SK-N-DZ (cell line): ENCODE measurements at places on chromosomes 5 and 9.

DNA sequence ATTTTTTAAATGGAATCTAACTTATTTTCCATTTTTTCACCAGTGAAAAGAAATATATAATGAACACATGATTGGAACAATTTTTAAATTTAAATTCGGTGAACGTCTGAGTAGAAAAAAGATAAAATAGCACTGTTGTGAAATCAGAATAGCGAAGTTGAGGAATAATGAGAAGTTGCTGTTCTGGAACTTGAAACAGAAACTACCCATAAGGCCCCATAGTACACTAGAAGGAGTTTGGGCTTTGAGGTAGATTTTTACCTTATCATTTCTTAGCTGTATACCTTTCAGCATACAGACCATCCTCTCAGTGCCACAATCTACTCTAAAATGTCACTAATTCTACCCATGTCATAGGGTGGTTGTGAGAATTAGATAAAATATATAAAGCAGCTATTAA, 35.1 kb downstream of the TDRD7 start:
- DNase-seq, result no peak

GRCh38 chr5:126741361-126741760, 35.6 kb upstream of the LMNB1 start:
- DNase-seq, result no peak

- no peak for DNase-seq
Measured at GRCh38 chr9:111994831-111995458, 98.3 kb downstream of the UGCG start.

DNA sequence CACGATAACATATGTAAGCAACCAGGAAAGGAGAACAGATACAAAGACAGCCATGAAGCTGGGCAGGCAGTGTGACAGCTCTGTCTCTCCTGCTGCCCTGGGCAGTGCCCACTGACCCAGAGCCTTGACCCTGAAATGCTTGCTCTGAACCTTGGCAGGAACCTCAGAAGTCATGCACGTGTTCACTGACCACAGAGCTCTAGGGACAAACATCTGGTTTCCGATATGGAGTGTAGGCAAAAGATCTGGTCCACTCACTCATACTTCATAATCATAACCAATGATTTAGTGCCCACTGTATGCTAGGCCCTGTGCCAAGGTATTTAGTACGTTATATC, 102.6 kb downstream of the FSTL4 start:
- no peak for DNase-seq

DNA sequence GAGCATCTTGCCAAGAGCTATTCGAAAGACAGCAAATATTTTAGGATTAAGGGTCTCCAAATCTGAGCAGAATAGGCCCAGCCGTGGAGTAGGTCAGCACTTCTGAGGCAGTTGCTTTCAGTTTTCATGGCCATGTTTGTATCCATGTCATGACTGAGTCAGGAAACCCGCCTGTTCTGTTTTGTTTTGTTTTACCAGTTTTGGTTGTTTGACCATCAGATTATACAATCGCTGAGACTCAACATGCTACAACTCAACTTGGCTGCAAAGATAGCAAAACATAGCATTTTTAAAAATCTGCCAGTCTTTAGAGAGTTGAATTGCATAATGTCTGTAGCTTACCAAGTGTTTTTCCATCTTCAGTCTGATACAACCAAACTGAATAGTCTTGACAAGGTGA, 185.1 kb upstream of the ZNF462 start:
- no peak for DNase-seq

DNA sequence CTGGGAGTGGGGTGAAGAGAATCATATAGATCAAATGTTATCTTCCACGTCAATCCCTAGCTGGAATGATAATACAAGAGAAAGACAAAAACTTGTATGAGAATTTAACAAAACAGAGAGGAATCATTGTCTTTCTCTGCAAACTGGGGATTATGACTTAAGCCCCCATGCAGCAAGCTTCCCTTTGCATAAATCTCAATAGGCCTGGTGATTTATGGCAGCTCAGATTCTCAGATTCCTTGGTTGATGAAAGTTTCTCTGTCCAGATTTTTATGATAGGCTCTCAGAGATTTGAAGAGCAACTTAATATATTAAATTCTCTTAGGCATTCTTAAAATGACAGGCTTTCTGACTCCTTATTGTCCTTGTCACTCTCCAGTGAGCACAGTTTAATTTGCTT, 56.0 kb downstream of the RASGRF2 start:
- DNase-seq, result no peak

DNA sequence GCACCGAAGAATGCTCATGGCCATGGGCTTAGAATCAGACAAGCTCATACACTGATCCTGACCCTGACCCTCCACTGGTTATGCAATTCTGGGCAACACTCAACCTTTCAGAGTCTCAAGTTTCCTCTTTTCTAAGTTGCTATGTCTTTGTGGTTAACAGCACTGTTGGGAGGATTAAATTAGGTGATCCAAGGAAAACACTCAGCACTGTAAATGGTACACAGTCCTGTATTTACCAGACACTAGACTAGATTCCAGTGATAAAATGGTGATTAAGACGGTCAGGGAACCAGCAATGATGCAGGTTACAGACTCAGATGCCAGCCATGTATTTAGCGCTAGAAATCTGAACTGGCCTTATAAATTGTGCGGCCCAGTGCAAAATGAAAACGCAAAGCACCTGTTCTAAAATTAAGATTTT, 8.1 kb downstream of the ARL15 start:
- peak; percentile 7 for DNase-seq

- no peak for DNase-seq
Measured at GRCh38 chr5:111704452-111705085, 52.4 kb downstream of the NREP start.

- no peak for DNase-seq
Measured at GRCh38 chr5:43601454-43602260, 1.3 kb upstream of the NNT start.

GRCh38 chr5:3741374-3741770, 145.7 kb downstream of the IRX1 start:
- DNase-seq, result no peak
